ENCODE measurements at places on chromosomes 3 and 15.

GRCh38 chr3:29697989-29698388 lies 417.1 kb downstream of the RBMS3 start:
- DNase-seq = no peak

- no peak for DNase-seq
Measured at GRCh38 chr3:121274411-121274810, 271.4 kb downstream of the POLQ start.

- no peak for DNase-seq
Measured at GRCh38 chr3:58609990-58610389, 32.8 kb upstream of the FAM107A start.

- DNase-seq = no peak
Measured at GRCh38 chr15:77486542-77487468, 66.1 kb downstream of the HMG20A start.

DNA sequence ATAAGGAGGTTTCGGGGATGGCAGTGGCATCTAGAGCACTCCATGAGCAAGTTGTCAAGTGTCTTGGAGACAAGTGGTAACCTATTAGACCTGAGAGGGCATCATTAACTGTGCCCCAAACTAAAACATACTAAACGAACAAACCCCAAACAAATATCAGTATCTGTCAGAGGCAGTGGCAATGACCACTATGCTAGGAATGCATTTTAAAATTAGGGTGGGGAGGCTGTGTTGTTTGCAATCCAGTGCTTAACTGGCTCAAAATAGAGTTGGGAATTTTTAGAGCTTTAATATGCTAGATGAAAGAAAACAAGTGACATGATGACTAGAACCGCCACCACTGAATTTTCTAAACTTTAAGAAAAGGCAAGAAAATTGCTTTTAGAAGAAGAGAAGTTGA lies 51.8 kb upstream of the TPRG1 start:
- no peak for DNase-seq

DNA sequence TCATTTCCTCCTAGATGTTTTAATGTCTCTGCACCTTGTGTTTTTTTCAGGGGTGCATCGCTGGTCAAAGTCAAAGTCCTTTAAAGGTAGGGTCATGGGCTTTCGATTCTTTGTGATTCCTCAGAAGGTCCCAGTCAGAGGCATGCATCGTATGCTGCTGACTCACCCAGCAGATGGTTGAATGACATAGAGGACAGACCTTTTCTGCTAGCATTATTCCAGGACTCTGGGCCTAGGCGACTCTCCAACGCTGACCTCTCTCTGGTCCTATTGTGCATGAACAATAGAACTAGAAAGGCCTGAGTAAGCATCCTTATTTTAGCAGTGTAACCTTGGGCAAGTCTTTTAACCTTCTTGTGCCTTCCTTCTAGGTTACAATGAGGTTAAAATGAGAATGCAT lies 75.9 kb downstream of the DGKG start:
- no peak for DNase-seq

- DNase-seq = no peak
Measured at GRCh38 chr3:48367201-48367600, 4.8 kb upstream of the FBXW12 start.

DNA sequence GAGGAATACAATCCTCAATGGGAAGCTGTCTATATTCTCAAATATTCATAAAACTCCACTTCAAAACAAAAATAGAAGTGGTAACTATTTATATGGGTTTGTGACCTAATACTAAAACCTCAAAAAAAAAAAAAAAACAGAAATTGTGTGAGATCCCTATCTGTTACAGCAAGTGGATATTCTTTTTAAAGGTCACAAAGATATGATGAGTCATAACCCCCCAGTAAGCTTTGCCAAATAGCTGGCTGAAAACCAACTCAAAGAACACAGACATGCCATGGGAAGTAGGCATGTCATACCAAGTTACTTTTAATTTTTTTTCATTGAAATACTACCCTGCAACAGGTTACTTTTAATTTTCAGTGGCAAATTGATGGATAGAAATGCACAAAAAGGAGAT lies 62.5 kb downstream of the CBLB start:
- no peak for DNase-seq

GRCh38 chr15:98719137-98719740 lies 70.9 kb downstream of the IGF1R start:
- DNase-seq = no peak

DNA sequence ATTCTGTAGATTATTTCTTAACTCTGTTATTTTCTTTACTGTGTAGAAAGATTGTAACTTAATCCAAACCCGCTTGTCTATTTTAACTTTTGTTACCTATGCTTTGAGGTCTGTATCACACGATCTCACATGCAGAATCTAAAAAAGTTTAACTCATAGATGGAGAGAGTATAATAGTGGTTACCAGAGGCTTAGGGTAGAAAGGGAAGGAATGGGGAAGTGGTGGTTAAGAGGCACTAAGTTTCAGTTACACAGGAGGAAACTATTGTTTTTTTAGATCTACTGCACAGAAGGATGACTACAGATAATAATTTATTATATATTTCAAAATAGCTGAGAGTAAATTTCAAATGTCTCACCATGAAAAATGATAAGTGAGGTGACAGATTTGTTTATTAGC lies 515.2 kb downstream of the RSL24D1 start:
- no peak for DNase-seq

DNA sequence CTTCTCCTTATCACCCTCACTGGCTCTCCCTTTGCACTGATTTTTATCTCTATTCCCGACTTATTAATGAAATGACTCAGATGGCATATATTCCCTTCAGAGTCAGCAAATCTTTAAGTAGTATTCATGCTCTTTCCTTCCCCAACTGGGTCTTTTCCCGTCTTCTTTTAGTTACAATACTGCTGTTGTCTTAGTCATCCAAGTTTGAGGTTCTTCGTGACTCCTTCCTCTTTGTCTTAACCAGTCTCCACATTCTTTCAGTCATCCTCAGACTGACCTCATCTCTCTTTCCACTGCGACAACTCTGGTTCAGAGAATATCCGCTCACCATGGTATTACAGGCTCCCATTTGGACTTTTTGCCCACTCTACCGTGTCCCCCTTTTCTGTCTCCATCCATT lies 12.4 kb downstream of the WDR5B start:
- no peak for DNase-seq

DNA sequence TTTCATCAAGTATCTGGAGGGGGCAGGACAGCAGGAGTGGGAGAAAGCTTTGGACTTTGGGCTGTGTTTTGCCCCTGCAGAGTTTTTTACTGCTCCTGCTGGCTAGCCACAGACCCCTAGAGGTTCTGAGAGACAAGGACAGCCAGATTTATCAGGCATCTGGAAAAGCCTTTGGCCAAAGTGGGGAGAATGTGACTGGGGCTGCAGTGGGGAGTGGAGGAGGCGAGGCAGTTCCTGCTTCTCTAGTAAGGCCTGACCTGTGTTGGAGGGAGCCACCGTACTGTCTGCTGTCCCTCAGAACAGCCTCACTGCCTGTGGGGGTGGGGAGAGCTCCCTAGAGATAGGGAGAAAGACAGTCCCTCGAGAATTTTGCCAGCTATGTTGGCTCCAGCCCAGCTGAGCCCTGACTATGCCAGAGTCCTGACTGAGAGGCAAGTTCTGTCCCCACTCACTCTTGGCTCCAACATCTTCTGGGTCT lies 2.2 kb downstream of the ALPK3 start:
- DNase-seq = no peak

- DNase-seq = no peak
Measured at GRCh38 chr3:81837071-81837593, 75.7 kb upstream of the GBE1 start.

- DNase-seq = no peak
Measured at GRCh38 chr3:180594631-180595558, 7.1 kb upstream of the TTC14 start.

DNA sequence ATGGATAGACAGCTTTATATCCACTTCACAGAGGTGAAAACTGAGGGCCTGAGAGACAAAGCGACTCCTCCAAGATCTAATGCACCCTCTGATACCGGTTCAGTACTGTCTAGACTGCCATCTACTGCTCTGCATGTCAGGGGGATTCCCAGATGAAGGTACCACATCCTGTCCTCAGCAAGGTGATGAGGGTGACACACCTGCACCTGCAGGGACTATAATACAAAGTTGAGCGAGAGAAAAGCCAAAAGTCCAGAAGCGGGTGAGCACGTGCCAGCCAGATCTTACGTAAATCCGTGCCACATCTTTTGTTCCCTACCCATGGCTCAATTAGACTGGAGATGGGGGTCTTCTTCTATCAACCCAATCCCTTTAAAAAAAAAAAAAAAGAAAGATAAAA lies 32.4 kb upstream of the HES1 start:
- DNase-seq = peak; percentile 38

DNA sequence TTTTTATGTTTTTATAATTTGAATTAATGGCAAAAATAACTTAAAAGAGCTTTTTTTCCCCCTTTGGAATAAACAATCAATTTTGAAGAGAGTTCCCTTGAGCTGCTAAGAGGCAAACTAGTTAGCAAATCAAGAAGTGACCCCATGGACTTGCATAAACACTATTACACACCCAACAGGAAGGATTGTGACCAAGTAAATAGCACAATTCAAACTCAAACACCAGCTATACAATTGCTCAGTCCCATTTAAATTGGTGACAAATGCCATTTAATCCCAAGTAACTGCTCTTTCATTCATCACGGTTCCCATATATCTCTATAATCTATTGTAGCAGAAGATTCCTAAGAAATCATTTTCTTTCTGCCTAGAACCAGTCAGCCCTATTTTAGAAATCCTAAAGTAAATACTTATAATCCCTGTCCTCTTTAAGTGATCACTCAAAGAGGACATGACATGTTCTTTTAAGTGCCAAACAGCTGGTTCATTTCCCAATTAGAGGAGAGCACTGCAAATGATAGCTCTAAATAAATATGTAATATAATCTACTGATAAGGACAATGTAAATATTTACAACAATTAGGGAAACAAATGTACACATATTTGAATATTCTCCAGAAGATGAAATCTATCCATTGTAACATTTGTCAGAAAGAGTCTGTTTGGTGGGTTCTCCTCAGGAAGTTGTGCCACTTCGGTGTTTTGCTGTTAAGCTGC lies 137.8 kb upstream of the ADAMTS9 start:
- DNase-seq = no peak

DNA sequence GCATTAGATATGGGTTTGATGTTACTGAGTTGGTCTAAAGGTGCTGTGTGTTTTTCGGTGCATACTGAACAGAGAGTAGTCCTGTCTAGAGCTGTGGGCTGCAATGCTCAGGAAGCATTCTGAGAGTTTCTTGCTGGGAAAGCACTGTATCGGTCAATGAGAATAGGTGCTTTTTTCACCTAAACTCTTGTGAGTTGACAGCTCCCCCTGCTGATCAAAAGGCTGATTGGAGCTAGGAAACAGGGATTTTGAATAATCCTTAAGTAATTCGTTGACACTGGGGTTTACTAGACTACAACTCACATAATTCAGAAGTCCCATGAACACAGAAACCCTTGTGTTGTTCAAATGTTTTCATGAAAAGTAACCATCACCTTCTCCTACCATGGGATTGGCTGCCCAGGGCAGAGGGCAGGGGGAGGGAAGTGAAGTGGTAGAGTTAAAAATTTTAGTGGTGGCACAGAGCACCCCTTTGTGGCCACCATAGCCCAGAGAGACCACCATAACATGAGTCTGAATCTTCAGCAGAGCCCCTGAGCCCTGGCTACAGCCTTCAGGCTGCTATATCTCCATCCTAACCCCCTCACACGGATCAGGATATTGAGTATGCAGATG lies 13.0 kb upstream of the MANF start:
- peak; percentile 31 for DNase-seq

DNA sequence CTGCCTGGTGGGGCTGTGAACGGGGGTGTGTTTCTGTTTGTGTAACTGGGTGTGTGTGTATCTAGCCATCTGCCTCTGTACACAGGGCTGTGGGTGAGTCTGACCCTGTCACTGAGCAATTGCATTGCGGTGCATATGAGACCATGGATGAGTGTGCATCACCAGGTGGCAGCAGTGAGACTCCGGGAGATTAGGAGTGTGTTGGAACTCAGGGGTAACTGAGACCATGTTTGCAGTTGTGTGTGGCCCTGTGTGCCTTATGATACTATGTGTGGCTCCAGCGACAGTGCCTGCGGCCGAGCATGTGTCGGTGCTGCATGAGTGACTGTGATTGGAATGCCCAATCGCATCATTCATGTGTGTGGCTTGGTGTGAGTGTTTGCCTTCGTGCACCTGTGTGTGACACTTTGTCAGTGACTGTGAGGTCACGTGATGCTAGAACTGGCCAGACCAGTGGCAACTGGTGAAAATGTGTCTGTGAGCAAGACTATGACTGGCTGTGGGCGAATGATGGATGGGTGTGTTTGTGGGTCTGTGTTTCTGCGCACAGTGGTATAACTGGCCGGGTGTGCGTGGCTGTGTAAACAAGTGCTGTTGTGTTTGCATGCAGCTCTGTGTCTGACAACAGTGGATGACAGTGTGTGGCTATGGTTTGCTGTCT lies 14.0 kb downstream of the VILL start:
- no peak for DNase-seq

GRCh38 chr3:134449277-134449676 lies 36.5 kb downstream of the ANAPC13 start:
- DNase-seq = no peak

- DNase-seq = no peak
Measured at GRCh38 chr3:87478716-87479115, 202.3 kb upstream of the POU1F1 start.

DNA sequence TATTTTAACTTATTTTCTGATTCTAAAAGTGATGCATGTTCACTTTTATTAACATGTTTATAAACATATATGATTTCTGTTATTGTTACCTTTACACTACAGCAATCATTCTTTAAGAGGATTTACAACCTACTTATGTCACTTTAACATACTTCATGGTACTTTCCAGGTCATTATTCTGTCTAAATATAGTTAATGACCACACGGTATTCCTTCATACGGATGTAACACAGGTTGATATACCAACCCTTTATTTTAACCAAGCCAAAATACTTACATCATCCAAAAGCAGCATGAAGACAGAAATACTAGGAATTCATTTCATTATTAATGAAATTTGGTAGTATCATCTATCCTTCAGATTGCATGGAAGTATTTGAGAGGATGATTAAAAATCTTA lies 18.6 kb downstream of the PIK3R4 start:
- DNase-seq = no peak

GRCh38 chr3:53856964-53857363 lies 10.6 kb downstream of the IL17RB start:
- no peak for DNase-seq

- DNase-seq = no peak
Measured at GRCh38 chr15:94277485-94277884, 46.1 kb downstream of the MCTP2 start.

DNA sequence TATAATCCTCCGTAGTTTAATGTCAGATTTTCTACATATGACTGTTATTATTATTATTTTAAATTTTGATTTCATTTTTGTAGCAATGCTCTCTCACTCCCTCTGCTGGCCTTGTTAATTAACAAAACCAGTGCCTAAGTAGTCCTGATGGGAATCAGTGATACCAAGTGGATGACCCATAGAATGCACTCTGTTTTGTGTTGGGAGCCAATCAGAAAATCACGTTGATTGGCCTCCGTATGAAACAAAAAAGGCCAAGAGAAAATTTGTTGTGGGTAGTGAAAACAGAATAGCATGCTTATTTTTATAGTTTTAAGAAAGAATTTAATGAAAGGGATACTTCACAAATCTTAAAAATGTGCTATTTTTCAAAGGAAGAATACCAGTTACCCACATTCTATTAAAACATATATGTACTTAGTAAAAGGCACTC lies 34.4 kb upstream of the MEIS2 start:
- DNase-seq = no peak

GRCh38 chr3:53167418-53168174 lies 6.6 kb downstream of the PRKCD start:
- no peak for DNase-seq
